K562 (cell line): ENCODE measurements at places on chromosomes 7 and 10.

GRCh38 chr10:72340510-72341261 is 14.0 kb downstream of the DNAJB12 start:
- no peaks in the 10 kb centered on the region for H3K27me3 ChIP-seq
- peaks cover 20% of the 10 kb centered on the region for H3K4me1 ChIP-seq
- DNase-seq, result peak; percentile 84

- H3K27ac ChIP-seq, result no peak overlapping the region
Observed at GRCh38 chr7:84547331-84547730, 352.7 kb upstream of the SEMA3A start.

GRCh38 chr7:45256309-45256708 is 98.7 kb downstream of the RAMP3 start:
- H3K36me3 ChIP-seq, result no peaks in the 10 kb centered on the region
- no peak for DNase-seq
- no peaks in the 10 kb centered on the region for H3K4me1 ChIP-seq
- H3K27ac ChIP-seq, result no peak overlapping the region
- H3K27me3 ChIP-seq, result peaks cover 42% of the 10 kb centered on the region
- H3K4me3 ChIP-seq, result no peak overlapping the region

- no peak for DNase-seq
- H3K4me1 ChIP-seq, result no peaks in the 10 kb centered on the region; the same call in 1 of the 2 replicates
- H3K27ac ChIP-seq, result no peak overlapping the region
- no peak overlapping the region for H3K4me3 ChIP-seq
- H3K27me3 ChIP-seq, result peaks cover 8% of the 10 kb centered on the region; the same call in 2 of the 3 replicates
Observed at GRCh38 chr7:47540387-47541350, 41.2 kb downstream of the TNS3 start.

DNA sequence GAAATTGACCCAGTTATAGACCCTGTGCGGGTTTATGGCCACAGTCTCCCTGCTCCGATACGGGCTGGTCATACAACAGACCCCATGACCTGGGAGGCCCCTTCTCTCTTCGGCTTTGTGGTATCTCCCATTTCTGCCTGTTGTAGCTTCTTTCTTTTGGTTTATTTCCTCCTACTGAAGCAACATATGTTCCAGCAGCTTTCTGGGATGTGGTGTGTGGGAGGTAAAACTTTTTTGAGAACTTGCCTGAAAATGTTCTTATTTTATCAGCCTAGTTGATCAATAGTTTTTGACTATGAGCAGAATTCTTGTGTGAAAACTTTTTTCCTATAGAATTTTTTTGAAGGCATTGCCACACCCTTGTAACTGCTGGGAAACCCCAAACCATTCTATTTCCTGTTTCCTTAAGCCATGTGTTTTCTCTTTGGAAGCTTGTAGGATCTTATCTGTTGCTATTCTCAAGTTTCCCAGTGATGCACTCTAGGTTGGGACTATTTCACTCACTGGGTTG is 80.0 kb downstream of the DAGLB start:
- H3K27ac ChIP-seq, result peak overlapping the region; percentile 76
- DNase-seq, result no peak
- peaks cover 9% of the 10 kb centered on the region for H3K4me1 ChIP-seq
- no peaks in the 10 kb centered on the region for H3K36me3 ChIP-seq
- H3K27me3 ChIP-seq, result no peaks in the 10 kb centered on the region

DNA sequence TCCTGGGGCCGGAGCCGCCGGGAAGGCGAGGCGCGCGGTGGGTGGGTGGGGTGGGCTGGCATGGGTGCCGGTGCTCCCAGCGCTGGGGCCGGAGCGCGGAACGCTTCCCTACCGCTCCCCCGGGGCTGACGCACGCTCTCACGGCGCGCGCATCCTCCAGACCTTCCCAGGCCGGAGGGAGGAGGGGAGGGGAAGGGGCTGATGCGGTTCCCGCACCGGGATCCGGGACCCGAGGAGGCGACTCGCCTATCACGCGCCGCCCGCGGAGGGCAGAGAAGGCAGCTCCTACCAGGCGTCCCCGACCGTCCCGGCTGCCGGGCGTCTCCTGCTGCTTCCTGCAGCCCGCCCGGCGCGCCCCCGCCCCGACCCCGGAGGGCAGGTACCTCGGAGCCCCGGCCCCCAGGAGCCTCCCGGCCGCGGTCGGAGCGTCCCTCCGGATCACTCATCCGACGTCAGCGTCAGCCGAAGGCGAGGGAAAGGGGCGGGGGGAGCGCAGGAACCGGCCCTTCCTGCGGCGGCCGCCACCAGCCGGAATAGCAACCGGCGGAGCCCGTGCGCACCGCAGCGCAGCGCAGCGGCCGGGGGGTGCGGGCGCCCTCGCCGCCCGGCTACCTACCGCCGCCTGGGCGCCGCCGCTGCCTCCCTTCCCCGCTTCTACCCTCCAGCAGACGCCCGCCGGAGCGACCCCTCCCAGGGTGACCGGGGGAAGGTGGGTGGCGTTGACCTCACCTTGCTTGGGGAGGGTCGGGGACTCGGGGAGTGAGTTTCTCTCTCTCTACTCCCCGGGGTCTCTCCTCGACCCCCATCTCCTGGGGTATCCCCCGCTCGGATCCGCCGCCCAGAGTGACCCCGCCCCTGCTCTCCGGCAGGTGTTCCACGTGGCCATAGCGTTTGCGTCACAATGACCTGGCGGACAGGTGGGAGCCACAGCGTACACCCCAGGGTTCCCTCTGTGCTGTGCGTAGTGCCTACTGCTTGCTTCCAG is at the start of gene ICA1:
Gene ICA1 (minus strand): TSS at position 457 of the 985 bp plus-strand sequence. CDS start 26,241 bp downstream, outside the sequence.
- peaks cover 10% of the 10 kb centered on the region for H3K4me1 ChIP-seq
- no peaks in the 10 kb centered on the region for H3K36me3 ChIP-seq
- H3K27ac ChIP-seq, result peak within 1 kb of the TSS; percentile 75
- H3K27me3 ChIP-seq, result no peaks in the 10 kb centered on the region
- peak within 1 kb of the TSS; percentile 79 for H3K4me3 ChIP-seq
- peak; percentile 83 for DNase-seq

DNA sequence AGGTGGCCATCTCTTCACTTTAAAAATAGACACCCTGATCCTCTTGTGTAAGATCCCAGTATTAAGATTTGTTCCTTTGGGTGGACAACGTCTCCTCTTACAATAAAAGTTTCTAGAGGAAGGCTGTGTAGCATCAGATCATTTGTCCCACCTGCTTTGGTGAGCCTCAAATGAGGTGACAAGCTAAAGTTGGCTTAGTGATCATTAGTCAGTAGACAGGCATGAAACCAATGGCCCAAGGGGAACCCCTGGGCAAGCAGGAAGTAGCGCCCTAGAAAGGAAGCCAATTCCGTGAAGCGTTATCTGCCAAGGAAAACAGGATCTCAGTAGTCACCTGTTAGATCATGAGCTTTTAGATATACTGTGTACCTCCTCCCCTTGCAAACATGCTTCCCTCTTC is 66.8 kb downstream of the PCGF5 start:
- H3K36me3 ChIP-seq, result no peaks in the 10 kb centered on the region
- H3K27ac ChIP-seq, result no peak overlapping the region
- peaks cover 11% of the 10 kb centered on the region for H3K27me3 ChIP-seq
- no peak overlapping the region for H3K4me3 ChIP-seq
- no peak for DNase-seq
- 0 out of 3 replicates have a peak, but pooled peaks cover 2% of the 10 kb centered on the region for H3K4me1 ChIP-seq

DNA sequence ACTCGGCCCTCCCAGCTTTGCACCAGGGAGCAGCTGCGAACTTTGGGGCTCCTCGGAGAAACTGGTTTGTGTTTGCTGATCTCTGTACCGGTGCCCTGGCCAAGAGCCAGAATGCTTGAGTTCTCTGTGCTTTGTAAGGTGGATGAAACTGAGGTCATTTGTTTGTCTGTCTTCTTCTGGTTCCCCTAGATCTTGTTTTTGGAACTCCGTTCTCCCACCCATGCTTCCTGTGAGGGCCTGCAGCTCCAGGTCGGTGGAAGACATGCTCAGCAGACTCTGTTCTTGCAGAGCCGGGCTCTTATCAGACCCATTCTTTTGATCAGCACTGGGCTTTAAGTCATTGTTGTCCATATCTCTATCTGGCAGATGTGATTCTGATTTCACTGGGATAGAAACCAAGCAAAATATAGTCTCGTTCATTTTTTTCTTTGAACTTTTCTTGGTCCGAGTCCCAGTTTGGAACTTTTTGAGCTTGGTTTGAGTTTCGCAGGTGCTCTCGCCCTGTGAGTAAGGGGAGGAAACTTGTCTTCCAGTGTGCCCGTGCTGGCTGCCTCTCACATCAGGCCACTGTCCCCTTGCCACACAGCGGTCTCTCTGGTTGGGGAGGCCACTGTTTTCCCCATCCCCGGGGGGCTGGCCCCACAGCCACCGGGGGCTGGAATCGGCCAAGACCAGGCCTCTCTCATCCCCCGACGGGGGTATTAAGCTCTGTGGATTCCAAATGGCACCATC is 31.2 kb downstream of the JCAD start:
- H3K27ac ChIP-seq, result no peak overlapping the region
- peaks cover 50% of the 10 kb centered on the region for H3K27me3 ChIP-seq
- H3K36me3 ChIP-seq, result no peaks in the 10 kb centered on the region
- H3K4me3 ChIP-seq, result no peak overlapping the region
- no peak for DNase-seq

DNA sequence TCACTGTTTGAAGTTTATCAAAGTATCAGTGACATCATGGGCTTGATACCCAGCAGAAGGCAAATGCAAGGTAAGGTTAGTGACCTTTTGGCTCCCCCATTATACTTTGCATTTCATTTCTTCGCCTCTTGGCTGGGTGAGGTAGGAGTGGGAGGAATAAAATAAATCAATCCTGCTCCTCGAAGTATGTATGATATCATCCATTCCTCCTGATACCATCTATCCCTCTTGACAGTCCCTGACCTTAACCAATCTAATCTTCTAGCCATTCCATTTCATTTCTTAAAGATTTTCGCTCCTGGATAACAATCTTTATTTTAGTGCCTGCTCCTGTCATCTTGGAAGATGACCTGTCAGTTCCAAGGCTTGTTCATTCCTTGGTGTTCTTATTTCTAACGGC is 1083.3 kb downstream of the NXPH1 start:
- H3K4me1 ChIP-seq, result no peaks in the 10 kb centered on the region
- no peak overlapping the region for H3K4me3 ChIP-seq
- no peak for DNase-seq
- no peaks in the 10 kb centered on the region for H3K27me3 ChIP-seq
- H3K27ac ChIP-seq, result no peak overlapping the region
- H3K36me3 ChIP-seq, result no peaks in the 10 kb centered on the region

DNA sequence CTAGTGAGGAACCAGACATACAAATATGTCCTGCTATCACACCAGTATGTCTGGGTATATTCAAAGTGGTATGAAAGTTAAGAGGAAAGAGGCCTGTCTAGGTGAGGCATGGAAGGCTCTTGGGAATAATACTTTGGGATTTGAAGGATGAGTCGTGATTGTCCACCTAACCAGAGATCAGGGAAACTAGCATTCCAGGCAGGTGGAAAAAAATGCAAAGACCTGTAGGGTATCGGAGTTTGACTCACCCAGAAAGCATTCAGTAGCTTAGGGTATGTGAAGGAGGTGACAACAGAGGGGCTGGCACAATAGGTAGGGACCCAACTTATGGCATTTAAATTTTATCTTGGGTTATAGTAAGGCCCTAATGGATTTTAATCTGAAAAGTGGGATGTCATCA is 950 bp upstream of the GCC1 start:
- H3K4me3 ChIP-seq, result no peak overlapping the region
- H3K36me3 ChIP-seq, result peaks cover 43% of the 10 kb centered on the region
- H3K27me3 ChIP-seq, result no peaks in the 10 kb centered on the region
- peak overlapping the region; percentile 58; the same call in 1 of the 3 replicates for H3K27ac ChIP-seq
- H3K4me1 ChIP-seq, result peaks cover 28% of the 10 kb centered on the region; the same call in 2 of the 3 replicates
- no peak for DNase-seq

DNA sequence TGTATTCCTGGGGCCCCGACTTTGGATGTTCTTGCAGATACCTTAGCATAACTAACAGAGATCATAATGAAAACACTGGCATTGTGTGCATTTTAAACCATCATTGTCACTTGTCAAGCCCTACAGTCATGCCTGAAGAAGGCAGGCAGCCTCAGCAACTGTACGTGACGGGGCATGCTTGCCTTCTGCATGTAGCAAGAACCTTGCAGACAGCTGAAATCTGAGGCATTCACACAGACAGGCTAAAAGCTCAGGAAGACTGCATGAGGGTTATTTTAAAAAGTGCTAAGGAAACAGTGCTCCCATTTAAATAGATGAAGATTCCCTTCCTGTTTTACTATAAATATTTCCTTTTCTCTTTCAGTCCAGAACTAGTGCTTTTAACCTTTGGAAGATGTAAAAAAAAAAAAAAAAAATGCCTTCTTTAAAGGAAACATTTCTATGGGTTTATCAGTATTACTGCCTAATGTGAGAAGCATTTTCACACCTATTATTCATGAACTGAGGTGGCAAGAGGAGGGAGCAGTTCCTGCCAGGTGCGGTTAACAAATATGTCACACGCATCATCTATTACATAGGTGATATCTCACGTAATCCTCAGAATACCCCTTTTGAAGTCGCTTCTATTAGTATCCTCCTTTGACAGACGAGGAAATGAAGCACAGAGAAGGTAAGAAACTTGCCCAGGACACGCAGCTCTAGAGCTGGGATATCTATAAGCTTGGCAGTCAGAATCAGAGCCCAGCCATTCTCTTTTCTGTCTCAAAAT is 88.1 kb downstream of the PRKCQ start:
- no peak overlapping the region for H3K4me3 ChIP-seq
- H3K4me1 ChIP-seq, result no peaks in the 10 kb centered on the region
- no peak overlapping the region for H3K27ac ChIP-seq
- DNase-seq, result no peak

- H3K27ac ChIP-seq, result no peak overlapping the region
- no peaks in the 10 kb centered on the region for H3K27me3 ChIP-seq
- peak; percentile 10 for DNase-seq
- no peak overlapping the region for H3K4me3 ChIP-seq
Observed at GRCh38 chr10:88389456-88389855, 193.7 kb downstream of the RNLS start.

- H3K4me1 ChIP-seq, result no peaks in the 10 kb centered on the region
- no peak for DNase-seq
- H3K36me3 ChIP-seq, result peaks cover 19% of the 10 kb centered on the region
- H3K27ac ChIP-seq, result no peak overlapping the region
- H3K27me3 ChIP-seq, result no peaks in the 10 kb centered on the region
- H3K4me3 ChIP-seq, result no peak overlapping the region
Observed at GRCh38 chr7:127781081-127781480, 129.1 kb downstream of the SND1 start.

GRCh38 chr7:73706126-73707044 is 13.1 kb downstream of the STX1A start:
- H3K4me3 ChIP-seq, result no peak overlapping the region
- H3K27ac ChIP-seq, result peak overlapping the region; percentile 47; the same call in 1 of the 3 replicates
- peaks cover 20% of the 10 kb centered on the region; the same call in 2 of the 3 replicates for H3K4me1 ChIP-seq
- peak; percentile 63 for DNase-seq
- H3K36me3 ChIP-seq, result peaks cover 16% of the 10 kb centered on the region; the same call in 2 of the 3 replicates
- no peaks in the 10 kb centered on the region; the same call in 2 of the 3 replicates for H3K27me3 ChIP-seq
